SJSA1 (cell line): ENCODE measurements at places on chromosomes 4 and X. TPM values are rescaled to one million over a fixed set of nuclear protein-coding genes. Genes with fewer than 3 reads are reported as not detected.
A peak's percentile ranks its signal among the peaks of the same experiment; 100 is the strongest.

- no peak for DNase-seq
Measured at GRCh38 chrX:21658746-21659145, 616 bp upstream of the KLHL34 start.

DNA sequence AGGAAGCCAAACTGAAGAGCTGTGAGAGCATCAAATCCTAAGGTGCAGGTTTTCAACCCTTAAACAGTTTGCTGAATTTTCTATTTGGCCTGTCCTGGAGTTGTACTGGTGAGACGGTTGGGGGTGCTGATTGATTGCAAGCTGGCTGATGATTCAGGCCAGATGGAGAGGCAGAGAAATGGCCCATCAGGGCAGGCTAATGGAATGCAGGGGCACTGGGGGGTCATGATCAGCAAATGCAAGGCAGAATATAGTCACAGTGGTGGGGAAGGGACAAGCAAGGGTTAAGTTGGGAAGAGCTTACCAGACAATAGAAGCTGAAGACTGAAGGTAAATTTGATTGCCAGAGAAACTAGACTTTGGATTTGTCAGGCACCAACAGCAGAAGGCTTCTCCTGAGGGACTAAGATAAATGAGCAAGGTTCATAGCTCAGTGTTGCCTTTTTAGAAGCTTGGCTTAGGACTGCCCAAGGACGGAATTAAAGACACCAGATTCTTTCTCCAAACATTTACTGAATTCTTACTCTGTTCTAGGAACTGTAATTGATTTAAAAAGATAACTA is 4.3 kb upstream of the AADAT start:
- DNase-seq: no peak

- DNase-seq: no peak
Measured at GRCh38 chr4:1187182-1187581, 14.8 kb upstream of the SPON2 start.

DNA sequence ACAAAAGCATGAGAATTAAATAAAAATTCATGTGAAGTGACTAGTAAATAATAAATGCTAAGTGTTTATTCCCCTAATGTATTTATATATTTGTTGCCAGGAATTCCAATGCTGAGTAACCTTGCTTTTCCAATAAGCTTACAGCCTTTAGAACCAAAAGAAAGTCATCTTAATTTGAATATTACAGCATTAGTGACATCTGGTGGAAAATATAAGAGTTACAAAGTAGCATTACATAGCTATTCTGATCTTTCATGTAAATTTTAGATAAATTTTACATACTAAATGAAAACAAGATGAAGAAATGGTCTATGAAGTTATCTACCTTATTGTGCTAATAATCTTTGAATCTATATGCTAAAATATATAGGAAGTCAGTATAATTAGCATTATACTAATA is 10.4 kb downstream of the MAD2L1 start:
- DNase-seq: peak; percentile 16

DNA sequence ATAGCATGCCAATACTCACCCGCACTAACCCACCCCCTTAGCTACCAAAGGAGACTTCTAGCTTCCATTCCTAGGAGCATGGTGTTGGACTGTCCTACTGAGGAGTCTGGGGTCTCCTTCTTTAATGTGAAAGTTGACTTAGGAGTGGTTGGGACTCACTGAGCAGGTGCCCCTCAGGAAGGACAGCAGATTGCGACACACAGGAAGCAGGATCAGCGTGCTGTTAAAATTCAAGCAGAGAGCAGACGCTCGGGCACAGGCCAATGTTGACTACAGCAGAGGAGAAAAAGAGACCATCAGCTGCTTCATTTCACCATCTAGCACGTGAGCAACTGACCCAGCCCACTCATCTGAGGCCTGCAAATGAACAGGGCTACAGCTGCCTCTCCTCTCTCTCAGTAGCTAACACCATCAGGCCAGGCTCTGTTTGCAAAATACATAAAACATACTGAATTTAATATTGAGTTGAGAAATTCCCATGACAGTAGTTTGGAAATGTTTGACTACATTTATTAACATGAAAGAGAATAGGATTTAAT is 10.8 kb downstream of the NOX1 start:
- no peak for DNase-seq

GRCh38 chr4:185965426-185966384 is 103.3 kb upstream of the TLR3 start:
- DNase-seq: no peak

Gene TSPYL2
- 8.1 and 13.3 TPM in 2 replicates for total RNA-seq
